HCEC 1CT (cell line): ENCODE measurements at places on chromosomes 7 and 10.

GRCh38 chr7:95427166-95427565 is 7.7 kb downstream of the PON2 start:
- DNase-seq, result no peak

- DNase-seq, result no peak
These were observed 31.4 kb downstream of the ANK3 start for GRCh38 chr10:60358282-60358681.

- DNase-seq, result no peak
These were observed 1.1 kb downstream of the TMEM196 start for GRCh38 chr7:19772306-19772705.

DNA sequence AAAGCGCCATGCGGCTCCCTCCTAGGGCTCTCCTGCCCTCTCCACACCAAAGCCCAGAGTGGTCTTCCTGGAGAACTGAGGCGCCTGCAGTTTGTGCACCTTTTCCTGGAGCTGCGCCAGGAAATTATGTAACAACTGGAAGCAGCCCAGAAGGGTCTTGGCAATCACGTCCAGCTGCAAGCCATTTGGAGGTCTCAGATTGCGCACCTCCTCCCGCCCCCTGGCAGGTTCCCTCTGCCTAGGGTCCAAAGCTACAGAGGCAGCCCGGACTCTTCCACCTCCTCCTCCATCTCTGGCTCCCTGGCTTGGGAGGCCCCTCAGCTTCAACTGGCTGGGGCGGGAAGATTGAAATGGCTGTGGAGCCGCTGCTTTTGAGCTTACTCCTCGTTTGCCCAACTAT is 34.0 kb upstream of the SFTPD start:
- no peak for DNase-seq

- no peak for DNase-seq
These were observed 19.8 kb upstream of the TOMM7 start for GRCh38 chr7:22842383-22842941.

- no peak for DNase-seq
These were observed 543.2 kb upstream of the SEMA3D start for GRCh38 chr7:85730012-85730411.
